Left forelimb (tissue), 1 donor: ENCODE measurements at places on chromosomes 11 and 22.

GRCh38 chr11:6737872-6738466 is 33.8 kb downstream of the OR2AG2 start:
- DNase-seq: no peak

DNA sequence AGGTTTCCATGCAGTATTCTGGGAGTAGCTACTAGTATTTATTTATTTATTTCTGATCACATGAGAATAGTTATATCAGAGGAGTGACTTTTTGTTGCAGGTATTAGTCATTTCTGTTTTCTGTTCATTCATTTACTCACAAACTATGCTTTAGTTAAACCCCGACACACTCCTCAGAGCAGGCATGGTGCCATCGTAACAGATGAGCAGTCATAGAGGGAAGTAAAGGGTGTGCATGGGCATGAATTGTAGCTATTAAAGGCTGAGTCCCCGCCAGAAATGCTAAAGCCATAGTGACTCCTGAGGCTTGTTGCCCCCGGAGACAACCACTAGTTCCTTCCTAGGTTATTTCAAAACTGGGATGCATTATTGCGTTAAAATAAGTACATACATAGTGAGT is 10.6 kb downstream of the JHY start:
- DNase-seq: no peak

- DNase-seq: no peak
Measured at GRCh38 chr11:119536801-119537200, 113.8 kb upstream of the THY1 start.

GRCh38 chr11:88579466-88579865 is 241.9 kb upstream of the CTSC start:
- no peak for DNase-seq

- no peak for DNase-seq
Measured at GRCh38 chr11:93822359-93822758, 28.1 kb downstream of the VSTM5 start.

DNA sequence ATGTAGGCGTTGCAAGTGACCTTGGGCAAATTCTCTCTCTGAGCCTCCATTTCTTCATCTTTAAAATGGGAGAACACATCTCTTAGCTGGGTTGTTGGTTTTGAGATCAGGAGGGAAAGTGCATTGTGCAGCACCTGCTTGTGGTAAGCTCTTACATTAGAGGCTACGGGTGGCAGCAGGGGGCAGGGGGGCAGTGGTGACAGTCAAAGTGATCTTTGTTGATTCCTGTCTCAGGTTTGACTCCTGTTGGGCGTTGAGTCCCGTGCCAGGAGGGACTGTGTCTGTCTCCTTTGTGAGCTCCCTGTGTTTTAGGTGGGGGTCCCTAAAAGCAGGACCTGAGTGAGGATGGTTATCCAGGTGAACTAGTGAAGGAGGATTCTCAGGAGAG is 101.7 kb downstream of the TP53I11 start:
- DNase-seq: no peak

DNA sequence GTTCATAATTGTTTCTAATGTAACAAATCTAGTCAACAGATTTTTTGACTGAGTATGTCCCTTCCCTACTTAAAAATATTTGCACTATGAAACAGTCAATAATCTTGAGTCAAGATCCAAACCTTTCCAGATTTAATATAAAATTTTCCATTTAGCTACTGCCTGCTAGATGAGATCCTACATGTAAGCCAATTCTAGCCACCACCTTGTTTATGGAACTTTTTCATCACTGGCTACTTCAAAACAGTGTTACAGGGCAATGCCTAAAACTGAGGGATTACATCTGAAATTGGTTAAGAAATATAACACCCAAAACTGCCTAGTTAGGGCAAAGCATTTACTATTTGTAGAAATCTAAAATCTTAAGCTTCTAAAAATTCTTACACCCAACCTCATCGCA is 10.5 kb upstream of the FUT4 start:
- no peak for DNase-seq

DNA sequence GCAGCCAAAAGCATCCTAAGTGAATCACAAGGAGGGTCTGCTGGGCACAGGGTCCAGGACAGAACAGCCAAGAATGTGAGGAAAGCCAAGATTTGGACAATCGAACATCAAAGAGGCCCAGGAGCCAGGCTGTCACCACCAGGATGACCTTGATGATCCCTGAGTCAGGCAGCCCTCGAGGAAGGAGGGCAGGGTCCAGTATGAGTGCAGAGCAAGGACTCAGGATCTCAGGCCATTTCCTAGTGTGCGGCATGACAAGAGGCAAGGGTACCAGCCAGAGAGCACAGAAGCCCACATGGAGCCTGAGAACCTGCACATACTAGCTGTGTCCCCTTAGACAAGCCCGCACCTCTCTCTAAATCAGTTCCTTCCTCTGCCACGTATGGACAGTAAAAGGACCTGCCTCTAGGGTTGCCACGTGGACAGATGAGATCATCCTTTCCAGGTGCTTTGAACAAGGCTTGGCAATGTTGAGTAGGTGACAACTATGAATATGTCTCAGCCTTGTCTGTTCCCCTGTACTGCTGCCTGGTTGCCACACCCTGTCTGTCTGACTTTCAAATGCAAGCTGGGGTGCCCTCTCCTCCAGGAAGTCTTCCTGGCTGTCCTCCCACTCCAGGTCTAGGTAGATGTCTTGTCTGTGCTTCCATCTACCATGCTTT is 32.2 kb upstream of the ISX start:
- DNase-seq: peak; percentile 36

DNA sequence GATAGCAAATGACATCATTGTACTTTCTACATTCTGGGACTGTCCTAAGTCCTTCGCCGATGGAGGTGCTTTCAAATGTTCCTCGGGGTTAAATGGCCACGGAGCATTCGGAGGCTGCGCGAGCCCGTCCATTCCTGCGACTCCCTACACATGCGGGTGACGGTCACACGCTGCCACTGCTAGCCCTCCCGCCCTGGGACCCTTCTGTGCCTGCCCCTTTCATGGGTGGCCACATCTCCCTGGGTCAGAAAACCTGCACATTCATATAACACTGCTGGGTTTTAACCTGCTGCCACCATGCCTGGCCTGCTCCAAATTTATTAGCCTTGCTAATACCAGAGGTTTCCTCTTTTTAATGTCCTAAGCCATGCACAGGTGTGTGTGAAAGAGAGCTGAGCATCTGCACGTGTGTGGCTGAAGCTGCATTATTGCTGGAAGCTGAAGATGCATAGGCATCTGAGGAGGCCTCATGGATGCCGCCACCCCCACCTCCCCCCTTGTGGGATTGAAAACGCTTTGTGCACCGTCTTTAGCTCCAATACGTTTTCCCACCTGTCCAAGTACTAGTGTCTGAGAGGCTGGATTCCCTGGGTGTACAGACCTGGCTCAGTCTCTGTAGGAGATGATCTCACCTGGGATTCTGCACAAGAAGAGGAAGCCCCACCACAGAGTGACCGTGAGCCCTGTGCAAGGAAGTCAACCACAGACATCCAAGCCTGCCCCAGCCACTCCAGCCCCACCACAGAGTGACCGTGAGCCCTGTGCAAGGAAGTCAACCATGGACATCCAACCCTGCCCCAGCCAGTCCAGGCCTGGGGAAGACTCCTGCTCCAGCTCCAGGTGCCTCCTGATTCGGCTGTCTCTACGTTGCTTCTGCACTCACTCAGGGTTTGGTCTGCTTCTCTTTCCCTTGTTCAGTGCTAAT is 626.4 kb downstream of the BRD1 start:
- DNase-seq: peak; percentile 22
